Kasumi-1 (cell line): ENCODE measurements at places on chromosomes 4 and X.

GRCh38 chrX:34546366-34546765 is 110.7 kb downstream of the TMEM47 start:
- DNase-seq, result peak; percentile 23

DNA sequence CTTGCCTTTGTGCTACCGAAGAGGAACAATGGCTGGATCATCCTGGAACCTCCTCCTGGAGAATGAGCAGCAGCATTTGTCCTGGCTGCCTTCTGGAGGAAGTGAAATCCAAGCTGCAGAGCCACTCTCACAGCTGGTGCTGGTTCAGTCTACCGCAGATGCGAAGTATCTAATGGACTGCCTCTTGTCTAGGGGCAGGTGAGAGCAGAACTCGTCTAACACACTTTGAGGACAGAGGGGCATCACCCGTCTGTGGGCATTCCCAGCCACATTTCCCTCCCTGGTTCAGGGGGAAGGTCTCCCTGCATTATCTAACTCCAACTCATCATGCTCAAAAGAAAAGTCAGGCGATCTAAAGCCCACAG is 338.2 kb upstream of the GATB start:
- DNase-seq, result no peak

- peak; percentile 18 for DNase-seq
Measured at GRCh38 chr4:3399277-3400194, 42.2 kb upstream of the HGFAC start.

DNA sequence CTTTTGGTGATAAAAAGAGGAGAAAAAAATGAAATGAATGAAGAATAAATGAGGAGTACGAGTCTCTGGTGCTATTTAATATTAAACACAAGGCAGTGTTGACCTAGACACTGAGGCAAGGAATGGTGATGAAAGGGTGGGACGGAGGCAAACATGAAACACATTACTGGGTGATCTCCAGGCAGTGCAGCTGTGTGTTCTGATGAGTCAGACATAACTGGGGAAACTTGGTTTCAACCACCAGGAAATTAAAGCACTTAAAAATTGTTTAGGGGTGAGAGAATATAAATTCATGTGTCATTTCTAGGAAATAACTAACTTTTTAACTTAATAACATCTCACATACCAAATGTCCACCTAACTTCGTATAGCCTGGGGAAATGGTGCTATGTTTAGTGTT is 19.7 kb upstream of the CXCL6 start:
- DNase-seq, result peak; percentile 19

GRCh38 chr4:27154706-27155105 is 294.1 kb downstream of the STIM2 start:
- peak; percentile 95 for DNase-seq

- DNase-seq, result no peak
Measured at GRCh38 chr4:10977534-10977933, 293.0 kb upstream of the CLNK start.

GRCh38 chr4:24837336-24837735 is 42.0 kb downstream of the SOD3 start:
- no peak for DNase-seq

- DNase-seq, result no peak
Measured at GRCh38 chrX:76657499-76657898, 230.0 kb downstream of the MAGEE1 start.

DNA sequence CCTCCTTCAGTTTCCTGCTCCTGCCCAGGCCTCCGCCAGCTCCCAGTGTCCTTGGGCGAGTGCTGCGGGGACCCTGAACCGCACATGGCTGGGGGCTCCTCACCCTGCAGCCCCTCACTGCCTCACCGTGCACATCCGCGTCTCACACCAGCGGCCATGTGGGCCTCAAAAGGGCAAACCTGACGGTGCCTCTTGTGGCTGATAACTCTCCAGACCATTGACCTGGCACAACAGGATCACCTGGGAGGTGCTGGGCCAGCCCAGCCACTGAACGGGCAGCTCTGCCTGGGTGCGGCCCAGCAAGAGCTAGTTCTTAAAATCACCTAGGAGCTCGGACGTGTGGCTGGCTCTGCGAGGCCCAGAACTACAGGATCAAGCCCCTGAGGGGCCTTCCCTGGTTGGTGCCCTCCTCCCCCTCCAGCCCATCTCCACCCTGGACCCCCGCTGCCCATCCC is 4.1 kb upstream of the S100P start:
- no peak for DNase-seq

DNA sequence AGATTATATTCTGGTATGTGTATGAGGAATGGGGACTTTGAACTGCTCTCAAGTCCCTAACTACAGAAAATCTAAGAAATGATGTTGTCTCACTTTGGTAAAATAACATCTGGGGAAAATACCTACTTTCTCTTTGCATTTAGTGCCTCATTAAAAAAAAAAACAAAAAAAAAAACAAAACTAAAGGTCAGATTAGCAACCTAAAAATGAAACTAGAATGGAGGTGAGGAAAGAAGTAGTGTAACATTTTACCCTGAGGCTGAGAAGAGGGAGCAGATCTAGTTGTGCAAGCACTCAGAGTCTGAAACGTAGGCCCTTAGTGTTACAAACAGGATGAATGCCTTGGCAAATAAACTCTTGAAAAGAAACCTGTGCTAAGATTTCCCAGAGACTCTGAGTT is 56.0 kb downstream of the VGLL1 start:
- DNase-seq, result no peak

DNA sequence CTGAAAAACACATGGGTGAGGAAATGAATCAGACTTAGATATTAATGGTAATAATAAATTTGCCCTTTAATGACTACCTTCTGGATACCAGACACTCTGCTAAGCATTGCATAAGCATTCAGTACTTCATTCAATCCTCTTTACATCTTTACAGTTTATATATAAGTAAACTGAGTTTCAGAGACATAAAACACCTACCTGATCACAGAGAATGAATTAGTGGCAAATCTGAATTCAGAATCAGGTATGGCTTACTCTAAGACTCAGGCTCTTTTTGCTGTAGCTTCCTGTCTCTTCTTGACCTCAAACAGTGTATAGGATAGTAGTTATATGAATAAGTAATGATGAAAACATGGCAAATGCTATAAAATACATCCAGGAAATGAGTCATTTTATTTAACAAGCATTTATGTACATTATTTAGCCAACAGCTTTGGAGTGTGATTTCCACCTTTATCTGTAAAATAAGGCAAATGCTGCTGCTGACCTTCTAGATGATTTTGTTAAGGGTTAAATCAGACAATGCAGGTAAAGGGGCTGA is 83.9 kb downstream of the VEGFC start:
- no peak for DNase-seq

GRCh38 chr4:127370604-127371003 is 262.2 kb upstream of the INTU start:
- peak; percentile 3 for DNase-seq

DNA sequence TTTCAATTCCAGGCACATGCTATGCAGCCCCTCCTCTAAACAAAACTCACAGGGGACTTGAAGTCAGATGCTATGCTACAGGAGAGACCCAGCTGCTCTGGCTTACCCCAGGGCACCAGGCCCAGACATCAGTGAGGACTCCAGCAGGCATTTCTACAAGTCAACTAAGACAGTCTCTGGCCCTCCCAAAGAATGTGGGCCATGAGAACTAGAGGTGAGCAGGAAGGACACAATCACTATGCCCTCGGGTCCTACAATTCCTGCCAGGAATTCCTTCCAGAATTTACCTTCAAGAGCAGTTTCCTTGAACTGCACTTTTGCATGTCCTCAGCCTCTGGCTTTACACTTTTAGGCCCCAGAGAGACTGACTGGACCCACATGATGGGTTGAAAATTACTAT is 17.4 kb downstream of the TMEM192 start:
- no peak for DNase-seq

- no peak for DNase-seq
Measured at GRCh38 chr4:148955564-148956297, 513.5 kb upstream of the NR3C2 start.

DNA sequence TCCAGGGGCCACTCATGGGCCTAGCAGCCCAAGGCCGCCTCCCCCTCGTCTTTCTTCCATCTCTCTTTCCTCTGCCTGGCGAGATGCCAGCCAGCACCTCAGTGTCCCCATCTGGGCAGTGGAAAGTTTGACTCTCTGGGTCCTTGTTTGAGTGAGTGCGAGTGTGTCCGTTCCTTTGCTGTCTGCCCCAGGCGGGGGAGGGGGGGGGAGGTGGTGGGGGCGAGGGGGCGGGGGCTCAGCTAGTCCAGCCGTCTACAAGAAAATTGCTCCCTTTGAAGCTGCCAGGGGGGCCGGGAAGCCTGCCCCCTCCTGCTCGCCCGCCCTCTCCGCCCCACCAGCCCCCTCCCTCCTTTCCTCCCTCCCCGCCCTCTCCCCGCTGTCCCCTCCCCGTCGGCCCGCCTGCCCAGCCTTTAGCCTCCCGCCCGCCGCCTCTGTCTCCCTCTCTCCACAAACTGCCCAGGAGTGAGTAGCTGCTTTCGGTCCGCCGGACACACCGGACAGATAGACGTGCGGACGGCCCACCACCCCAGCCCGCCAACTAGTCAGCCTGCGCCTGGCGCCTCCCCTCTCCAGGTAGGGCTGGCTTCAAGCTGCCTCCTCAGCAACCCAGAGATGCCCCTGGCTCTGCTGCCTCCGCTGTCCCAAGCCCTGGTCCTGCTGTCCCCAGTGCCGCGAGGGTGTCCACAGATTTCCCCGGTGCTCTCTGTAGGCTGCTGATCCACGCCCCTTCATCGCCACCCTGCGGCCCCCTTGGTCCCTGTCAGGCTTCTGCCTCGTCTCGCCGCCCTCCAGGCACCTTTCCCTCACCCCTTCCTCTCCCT is at the start of gene BGN:
Gene BGN, plus strand, starts transcription at position 440 of the 821 bp plus-strand sequence. CDS start 9,652 bp downstream, outside the sequence.
- peak; percentile 13 for DNase-seq

GRCh38 chr4:1592068-1592708 is 91.9 kb downstream of the FAM53A start:
- DNase-seq, result no peak

DNA sequence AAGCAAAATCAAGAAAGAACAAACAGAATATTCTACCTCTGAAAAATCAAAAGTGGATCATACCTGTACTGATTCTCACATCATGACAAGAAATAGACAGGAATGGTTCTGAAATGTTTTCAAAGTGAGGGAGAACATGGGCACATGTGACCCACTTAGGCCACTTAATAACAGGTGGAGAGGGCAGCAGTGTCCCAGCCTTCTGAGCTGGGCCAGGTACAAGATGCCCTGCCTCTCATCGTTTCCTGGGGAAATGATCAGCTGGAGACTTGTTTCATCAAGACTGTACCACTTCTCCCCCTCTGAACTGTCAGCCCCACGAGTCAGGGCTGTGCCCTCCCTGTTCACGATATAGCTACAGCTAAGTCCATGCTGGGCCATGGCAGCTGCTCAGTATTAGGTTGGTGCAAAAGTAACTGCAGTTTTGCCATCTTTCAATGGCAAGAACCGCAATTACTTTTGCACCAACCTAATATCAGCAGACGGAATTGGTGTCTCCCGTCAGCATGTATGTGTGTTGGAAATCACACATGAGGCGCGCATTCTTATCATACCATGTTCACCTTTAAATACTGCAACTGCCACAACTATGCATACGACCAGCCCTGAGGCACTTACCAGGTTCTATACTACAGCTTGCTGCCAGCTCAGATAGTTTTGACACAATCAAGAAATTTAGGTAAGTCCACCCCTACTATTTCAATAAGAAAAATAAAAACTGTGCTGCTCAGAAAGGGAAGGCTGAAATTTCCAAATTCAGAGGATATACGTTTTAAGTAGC is 71.4 kb downstream of the GATB start:
- DNase-seq, result no peak

- DNase-seq, result peak; percentile 40
Measured at GRCh38 chrX:155215443-155216178, 649 bp upstream of the VBP1 start.

DNA sequence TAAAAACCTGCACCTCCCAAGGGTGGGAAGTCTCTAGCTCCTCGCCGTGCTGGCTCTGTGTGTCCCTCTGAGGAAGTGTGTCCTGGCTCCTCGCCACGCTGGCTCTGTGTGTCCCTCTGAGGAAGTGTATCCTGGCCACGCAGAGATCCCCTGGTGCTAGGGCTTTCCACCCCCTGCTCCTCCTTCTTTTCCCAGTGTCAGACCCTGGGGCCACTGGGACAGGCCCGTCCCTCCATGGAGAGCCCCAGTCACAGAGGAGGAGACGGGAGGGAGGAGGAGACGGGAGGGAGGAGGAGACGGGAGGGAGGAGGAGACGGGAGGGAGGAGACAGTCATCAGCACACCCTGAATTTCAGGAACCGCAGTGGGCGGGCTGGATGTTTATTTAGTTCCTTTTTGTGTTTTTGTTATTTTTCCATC is 53.8 kb upstream of the HGFAC start:
- DNase-seq, result peak; percentile 67

DNA sequence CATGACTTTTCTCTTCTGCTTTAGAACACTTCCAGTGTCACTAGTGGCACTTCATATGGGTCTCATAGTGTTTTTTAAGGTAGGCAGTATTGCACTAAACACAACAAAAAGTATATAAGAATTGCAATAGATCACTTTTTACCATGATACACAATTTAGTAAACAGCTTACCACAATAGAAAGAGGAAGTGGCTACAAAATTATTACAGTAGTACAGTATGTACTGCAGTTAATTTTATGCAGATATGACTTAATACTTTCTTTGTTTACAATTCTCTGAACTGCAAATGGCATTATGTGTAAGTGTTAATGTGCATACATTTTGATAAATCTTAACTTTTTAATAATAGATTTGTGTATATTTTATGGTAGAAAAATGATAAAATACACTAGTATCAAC is 157.3 kb downstream of the RRAGB start:
- no peak for DNase-seq

DNA sequence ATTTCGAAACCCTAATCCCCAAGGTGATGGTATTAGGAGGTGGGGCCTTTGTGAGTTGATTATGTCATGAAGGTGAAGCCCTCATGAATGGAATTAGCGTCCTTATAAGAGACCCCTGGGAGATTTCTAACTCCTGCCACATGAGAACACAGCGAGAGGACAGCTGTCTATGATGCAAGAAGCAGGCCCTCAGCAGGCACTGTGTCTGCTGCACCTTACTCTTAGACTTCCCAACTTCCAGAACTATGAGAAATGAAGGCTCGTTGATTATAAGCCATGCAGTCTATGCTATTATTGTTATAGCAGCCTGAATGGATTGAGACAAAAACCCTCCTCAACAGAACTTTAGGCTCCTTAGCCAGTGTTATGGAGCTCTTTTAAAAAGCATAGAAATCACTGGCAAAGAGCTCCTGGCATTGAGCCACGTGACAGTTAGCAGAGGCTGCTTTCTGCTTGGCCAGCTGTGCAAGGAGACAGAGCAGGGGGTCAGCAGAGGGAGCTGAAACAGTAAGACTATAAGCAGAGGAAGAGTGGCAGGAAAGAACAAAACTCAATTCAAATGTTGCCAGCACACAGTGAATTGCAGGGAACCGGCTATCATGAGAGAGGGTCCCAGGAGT is 219.2 kb upstream of the FAT1 start:
- no peak for DNase-seq

GRCh38 chrX:118356154-118356701 is 10.3 kb downstream of the WDR44 start:
- DNase-seq, result no peak

DNA sequence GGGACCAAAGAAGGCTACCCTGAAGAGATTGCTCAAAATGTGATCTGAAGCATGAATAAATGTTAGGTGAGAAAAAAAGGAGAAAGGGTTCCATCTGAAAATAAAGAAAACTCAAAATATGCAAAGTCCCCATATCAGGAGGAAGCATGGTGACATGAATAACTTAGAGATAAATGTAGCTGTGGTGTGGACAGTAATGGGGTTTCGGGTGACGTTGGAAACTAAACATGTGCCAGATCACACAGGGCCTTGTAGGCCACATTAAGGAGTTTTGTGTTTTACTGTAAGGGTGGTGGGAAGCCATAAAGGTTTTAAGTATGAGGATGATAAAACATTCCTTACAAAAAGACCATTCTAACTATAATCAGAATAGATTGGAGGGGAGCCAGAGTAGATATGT is 40.3 kb upstream of the ACSL4 start:
- no peak for DNase-seq

- DNase-seq, result no peak
Measured at GRCh38 chr4:140726776-140727500, 29.2 kb downstream of the TBC1D9 start.
